ENCODE measurements at places on chromosomes 11 and 22.

GRCh38 chr11:129321076-129321475, 54.6 kb upstream of the BARX2 start:
- no peak for DNase-seq

- no peak for DNase-seq
These were observed 42.0 kb upstream of the CARS1 start for GRCh38 chr11:3099178-3099577.

GRCh38 chr11:69939551-69940245, 120.5 kb upstream of the FGF3 start:
- DNase-seq: no peak

- DNase-seq: no peak
These were observed 15.3 kb downstream of the PTS start for GRCh38 chr11:112241486-112241885.

DNA sequence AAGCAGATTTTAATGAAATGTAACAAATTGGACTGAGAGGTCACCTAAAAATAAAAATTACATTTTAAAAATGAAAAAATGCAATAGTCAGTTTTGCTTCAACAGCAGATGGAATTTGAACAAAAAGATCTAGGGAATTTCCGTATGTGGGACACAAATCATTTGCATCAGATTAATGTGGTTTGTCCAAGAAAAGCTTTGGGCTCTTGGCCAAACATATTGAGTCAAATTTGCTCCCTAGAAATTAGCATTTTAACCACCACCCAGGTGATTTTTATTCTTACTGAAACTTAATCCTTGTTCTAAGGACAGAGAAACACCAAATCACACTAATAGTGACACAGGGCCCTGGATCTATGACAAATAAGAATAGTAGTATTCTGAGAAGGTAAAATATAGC, 1477.8 kb downstream of the FAM181B start:
- DNase-seq: no peak

- no peak for DNase-seq
These were observed 38.4 kb downstream of the TOLLIP start for GRCh38 chr11:1271002-1271401.

DNA sequence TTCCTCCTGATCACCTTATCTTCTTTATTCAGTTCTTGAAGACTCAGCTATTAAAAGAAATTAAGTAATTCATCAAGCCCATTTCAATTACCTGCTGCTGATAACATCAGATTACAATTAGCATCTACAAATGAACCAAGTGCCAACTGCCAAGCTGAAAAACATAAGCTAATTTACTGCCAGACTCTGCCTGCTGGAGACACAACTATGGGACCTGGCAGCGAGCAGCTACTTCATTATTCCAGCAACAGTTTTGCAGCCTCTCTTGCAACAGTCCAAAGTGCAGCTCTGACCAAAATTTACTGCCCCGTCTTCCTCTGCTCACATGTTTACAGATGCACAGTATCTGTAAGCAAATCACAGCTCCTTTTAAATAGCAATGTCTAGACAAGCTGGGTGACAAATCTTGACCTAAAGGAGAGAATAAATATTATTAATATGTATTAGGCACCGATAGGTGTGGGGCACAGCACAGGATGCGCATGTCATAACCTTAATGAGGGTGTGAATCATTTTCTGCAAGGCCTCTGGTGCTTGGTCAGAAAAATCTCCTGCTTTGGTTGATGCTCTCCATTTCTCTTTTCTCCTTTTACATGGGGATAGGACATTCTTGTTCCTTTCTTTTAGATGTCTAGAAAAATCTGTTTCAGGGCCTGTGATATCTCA, 232.2 kb upstream of the PITPNB start:
- no peak for DNase-seq

GRCh38 chr11:73072935-73073481, 69.1 kb downstream of the FCHSD2 start:
- no peak for DNase-seq
